Activated CD4-positive, alpha-beta T cell treated with anti-CD3 and anti-CD28 coated beads for 36 hours (primary cell): ENCODE measurements at places on chromosomes 4 and X. TPM values are rescaled to one million over a fixed set of nuclear protein-coding genes. Genes with fewer than 3 reads are reported as not detected.

The DACH2 gene
- not detected for total RNA-seq

- DNase-seq = no peak
- H3K36me3 ChIP-seq = no peaks in the 10 kb centered on the region
- H3K27me3 ChIP-seq = no peaks in the 10 kb centered on the region
- H3K4me3 ChIP-seq = no peak overlapping the region
- no peaks in the 10 kb centered on the region for H3K4me1 ChIP-seq
Measured at GRCh38 chr4:86685401-86685800, 91.3 kb downstream of the PTPN13 start.

DNA sequence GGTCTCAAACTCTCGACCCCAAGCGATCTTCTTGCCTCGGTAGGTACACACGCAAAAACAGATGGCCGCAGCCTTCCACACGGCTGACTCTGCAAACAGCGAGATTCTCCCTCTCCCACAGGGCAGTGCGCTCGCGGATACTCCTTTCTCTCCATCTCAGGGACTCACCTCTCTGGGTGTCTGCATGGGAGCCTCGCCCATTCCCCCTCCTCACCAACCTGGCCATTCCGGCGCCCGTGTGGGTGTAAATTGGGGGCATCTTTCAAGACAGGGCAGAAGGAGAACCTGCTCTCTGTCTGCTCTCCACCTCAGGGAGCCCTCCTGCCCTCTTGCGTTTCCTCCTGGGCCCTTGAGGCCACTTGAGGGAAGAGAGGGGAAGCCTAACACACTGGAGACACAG, 4.4 kb downstream of the CTAG2 start:
- H3K4me1 ChIP-seq = no peaks in the 10 kb centered on the region
- no peak overlapping the region for H3K4me3 ChIP-seq
- DNase-seq = no peak
- no peaks in the 10 kb centered on the region for H3K36me3 ChIP-seq
- H3K27ac ChIP-seq = no peak overlapping the region

DNA sequence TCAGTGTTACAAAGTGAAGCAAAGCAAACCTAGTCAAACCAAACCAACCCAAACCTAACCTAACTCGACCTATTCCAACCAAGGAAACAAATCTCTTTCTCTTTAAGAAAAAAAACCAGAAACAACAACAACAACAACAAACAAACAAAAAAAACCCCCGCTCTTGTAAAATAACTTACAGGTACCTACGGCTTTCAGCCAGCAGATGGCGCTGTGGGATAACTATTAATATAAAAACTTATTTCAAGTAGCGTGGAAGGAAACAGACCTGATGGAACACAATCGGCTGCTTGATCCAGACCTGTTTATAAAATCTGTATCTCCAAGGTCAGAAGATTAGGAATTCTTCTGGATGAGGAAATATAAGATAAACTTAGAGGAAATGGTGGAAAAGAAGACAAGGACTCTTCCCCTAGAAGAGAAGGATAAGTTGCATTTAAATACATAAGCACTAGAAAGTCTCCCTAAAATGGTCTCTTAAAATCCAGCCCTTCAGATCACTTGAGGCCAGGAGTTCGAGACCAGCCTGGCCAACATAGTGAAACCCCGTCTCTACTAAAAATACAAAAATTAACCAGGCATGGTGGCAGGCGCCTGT, 34.4 kb upstream of the CDKL5 start:
- peak; percentile 71 for DNase-seq
- no peak overlapping the region for H3K27ac ChIP-seq
- no peaks in the 10 kb centered on the region for H3K27me3 ChIP-seq
- no peaks in the 10 kb centered on the region for H3K4me1 ChIP-seq
- no peak overlapping the region for H3K4me3 ChIP-seq
